NCI-H1436 treated with DMSO at 0.1 percent for 48 hours (cell line): ENCODE measurements at places on chromosomes 11 and 22.

- DNase-seq: no peak
Measured at GRCh38 chr11:45266676-45267020, 19.5 kb downstream of the SYT13 start.

DNA sequence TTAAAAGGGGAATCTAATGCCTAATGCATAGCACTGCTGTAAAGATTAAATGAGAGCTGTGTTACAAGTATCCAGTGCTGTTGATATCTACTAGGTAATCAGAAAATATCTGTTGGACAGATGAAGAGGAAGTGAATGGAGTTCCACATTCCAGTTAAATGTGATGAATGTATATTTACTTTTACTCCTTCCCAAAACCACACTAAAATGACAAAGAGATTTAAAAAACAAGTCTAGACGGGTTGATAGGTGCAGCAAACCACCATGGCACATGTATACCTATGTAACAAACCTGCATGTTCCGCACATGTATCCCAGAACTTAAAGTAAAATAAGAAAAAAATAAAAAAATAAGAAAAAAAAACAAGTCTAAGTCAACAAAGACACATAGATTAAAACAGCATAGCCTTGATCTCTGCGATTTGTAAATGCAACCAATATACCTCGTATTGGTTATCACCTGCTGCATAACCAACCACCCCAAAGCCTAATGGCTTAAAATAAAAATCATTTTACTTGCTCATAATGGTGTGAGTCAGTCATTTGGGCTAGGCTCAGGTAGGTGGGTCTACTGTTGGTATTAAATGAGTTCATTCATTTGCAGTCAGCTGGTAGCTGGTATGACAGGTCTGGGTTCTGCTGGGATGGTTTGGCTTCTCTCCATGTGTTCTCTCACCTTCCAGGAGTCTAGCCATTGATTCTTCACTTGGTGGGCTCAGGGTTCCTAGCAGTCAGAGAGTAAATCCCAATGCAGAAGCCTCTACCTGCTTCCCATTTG, 39.7 kb upstream of the SLC6A5 start:
- DNase-seq: no peak

GRCh38 chr11:118226296-118226695, 1.5 kb upstream of the JAML start:
- DNase-seq: no peak

- no peak for DNase-seq
Measured at GRCh38 chr22:49503896-49504521, 323.7 kb downstream of the BRD1 start.

DNA sequence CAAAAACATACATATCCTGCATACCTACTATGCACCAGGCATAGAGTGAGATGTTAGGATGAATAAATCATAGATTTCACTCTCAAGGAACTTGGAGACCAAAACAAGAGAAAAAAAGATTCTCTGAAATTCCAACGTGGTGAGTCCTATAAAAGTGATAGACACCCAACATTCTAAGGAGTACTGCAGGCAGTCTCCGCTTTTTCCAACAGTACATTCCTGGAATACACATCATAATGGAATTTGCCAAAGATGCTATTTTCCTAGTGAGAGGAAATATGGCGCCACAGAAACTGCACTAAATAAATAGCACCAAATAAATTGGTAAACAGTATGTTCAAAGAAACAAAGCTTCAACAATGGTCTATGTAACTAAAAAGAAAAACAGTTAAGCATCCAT, 6.0 kb downstream of the TMEM123 start:
- no peak for DNase-seq

- no peak for DNase-seq
Measured at GRCh38 chr22:19879992-19880785, 25.5 kb upstream of the GNB1L start.

- DNase-seq: no peak
Measured at GRCh38 chr11:116336540-116336939, 436.2 kb downstream of the BUD13 start.

DNA sequence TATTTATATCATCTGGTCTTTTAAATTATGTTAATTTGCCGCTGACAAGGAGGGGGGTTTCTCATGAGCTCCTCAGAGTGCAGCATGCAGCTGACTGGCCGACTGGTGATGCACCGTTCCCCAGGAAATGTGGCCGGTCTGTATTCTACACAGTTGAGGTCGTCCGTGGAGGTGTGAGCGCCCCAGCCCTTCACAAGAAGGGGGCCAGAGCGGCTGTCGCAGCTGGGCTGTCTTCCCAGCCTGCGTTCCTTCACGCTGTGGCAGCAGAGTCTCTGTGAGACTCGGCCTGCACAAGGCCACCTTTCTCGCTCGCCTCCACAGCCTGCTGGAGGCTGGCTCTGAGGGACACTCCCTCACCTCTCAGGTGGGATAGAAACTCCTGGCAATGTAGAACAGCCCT, 43.2 kb downstream of the AP2A2 start:
- no peak for DNase-seq

DNA sequence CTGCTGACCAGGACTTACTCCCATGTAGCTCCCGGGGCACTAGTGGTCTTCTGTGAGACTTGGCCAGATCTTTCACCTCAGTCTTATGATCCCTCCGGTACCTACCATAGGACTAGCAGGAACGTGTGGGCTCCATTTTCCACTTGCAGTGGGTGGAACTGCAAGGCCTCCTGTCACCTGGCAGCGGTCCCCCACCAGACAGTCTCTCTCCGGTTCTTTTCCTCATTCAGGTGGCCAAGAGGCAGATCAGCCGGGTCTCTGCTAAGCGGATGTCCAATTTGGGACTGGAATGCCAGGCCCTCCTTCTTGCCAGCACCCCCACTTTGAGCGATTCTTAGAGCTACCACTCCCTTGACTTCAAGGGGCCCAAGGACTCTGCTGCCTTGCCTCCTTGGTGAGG, 158.9 kb downstream of the NAV2 start:
- no peak for DNase-seq

- DNase-seq: no peak
Measured at GRCh38 chr11:133693110-133693509, 152.2 kb downstream of the SPATA19 start.

DNA sequence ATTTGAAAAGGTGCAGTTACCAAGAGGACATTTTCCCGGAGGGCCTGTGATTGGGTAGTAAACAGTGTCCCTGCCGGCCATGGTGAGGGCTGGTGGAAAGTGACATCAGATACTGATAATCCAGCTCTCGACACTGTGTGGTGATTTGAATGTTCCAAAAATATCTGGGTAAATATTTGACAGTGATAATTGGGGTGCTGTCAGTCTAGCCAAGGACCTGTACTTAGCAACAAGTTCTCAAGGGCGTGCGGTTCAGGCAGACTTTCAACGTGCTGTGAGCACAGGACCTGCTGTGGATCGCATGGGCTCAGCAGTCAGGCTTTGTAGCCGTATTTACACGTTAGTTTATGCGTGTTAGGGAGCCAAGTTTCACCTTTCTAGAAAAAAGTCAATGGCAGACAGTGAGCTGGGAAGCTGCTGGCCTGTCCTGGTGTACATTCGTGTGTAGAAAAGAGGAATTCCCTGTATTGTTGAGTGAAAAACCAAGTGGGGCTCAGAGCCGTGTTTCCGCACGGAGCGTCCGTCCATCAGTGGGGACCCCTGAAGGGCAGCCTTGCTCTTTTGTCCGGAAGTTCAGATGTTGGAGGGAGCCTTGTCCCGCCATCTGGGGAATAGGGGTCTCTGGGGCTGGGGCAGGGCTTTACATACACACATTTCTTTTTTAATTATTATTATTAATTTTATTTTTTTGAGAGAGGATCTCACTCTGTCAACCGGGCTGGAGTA, 11.3 kb downstream of the TRMU start:
- no peak for DNase-seq

GRCh38 chr11:117010808-117011540, 87.3 kb downstream of the SIK3 start:
- DNase-seq: no peak

GRCh38 chr11:17983569-17983968, 29.3 kb downstream of the SERGEF start:
- DNase-seq: no peak

DNA sequence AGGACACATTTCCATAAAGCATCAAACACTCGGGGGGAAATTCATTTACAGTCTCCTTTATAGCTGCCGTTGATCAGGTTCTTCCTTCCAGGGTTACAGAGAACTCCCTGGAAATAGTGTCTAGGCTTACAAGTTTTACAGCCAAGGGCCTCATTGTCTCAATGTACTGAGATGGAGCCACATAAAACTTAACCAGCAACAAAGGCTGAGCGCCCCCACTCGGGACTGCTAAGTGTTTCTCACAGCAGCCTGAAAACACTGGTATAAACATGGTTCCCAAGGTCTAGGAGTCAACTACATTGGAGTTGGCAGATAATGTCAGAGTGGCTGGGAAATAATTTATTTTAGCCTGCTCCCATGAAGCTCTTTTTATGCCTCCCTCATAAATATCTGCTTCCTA, 686.2 kb downstream of the OPCML start:
- no peak for DNase-seq

DNA sequence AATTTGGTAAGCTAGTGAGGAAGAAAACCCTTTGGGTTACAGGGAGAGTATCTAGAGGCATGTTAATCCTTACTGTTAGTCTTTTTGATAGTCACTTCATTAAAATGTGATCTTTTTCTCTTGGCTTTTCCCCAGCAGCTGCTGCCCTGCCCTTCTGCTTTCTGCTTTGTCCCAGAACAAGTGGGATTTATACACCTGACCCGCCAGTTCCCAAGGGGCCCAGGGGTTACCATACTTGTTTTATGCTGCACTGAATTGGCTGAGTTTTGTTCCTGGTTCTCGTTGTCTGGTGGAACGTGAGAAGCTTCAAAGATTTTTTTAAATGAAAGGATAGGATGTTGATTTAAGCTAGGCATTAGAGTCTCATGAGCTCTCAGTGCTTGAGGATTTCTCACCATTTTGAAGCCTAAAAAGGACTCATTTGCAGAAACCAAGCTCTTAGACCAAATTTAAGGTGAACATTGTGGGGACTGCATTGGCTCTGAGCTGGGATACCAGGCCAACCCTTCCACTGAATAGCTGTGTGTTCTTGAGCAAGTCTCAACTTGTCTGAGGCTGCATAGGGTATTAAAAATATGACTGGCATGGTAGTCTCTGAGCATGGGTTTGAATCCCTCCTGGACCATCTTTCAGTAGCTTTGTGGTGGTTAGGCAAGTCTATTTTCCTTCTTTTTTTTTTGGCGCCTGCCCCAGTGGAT, 6.6 kb downstream of the LIMK2 start:
- DNase-seq: no peak

- DNase-seq: no peak
Measured at GRCh38 chr11:113926273-113927197, 21.9 kb downstream of the HTR3B start.
